ENCODE measurements at places on chromosomes 1 and 21.

DNA sequence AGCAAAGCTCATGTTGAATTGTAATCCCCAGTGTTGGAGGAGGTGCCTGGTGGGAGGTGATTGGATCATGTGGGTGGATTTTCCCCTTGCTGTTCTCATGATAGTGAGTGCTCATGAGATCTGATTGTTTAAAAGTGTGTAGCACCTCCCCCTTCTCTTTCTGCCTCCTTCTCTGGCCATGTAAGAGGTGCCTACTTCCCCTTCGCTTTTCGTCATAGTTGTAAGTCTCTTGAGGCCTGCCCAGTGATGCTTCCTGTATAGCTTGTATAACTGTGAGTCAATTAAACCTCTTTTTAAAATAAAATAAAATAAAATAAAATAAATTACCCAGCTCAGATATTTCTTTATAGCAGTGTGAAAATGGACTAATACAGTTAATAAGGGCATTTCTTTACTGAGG is 1025.7 kb downstream of the PLA2G4A start:
- DNase-seq: no peak

- no peak for DNase-seq
These were observed 124.4 kb upstream of the HOOK1 start for GRCh38 chr1:59690171-59690930.

DNA sequence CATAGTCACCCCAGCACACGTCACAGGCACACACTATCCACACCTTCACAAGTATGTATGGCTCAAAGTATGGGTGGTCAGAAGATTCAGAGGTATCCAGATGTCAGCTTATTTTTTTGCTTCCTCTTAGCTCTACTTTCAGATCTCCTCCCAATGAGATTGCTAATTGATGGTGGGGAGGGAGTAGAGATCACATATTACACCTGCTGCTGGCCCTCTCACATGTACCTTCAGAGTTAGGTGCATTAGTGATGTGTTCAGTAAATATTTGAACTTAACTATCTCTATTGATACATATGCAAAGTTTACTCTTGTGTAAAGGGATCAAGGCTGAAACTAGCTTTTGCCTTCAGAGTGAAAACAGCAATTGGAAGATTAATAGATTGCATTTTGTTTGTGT is 262.6 kb downstream of the PCP4 start:
- DNase-seq: no peak

GRCh38 chr1:11324567-11325165 is 51.7 kb downstream of the UBIAD1 start:
- DNase-seq: no peak

GRCh38 chr1:147567594-147568381 is 26.5 kb downstream of the BCL9 start:
- DNase-seq: no peak

GRCh38 chr1:198775606-198776005 is 136.8 kb downstream of the PTPRC start:
- no peak for DNase-seq

Data from CD4-positive, alpha-beta T cell treated with Interleukin-10 for 1 hour (primary cell).